Urinary bladder (tissue), 4 donors: ENCODE measurements at places on chromosomes 7 and 10. TPM values are rescaled to one million over a fixed set of nuclear protein-coding genes. Genes with fewer than 3 reads are reported as not detected.
A peak's percentile ranks its signal among the peaks of the same experiment; 100 is the strongest.

GNG11 gene
- 31.9 TPM for polyA plus RNA-seq

COL26A1 gene
- polyA plus RNA-seq = 0.06 TPM

PDCD4 gene
- 81.0 TPM for polyA plus RNA-seq

SLIT1 gene
- polyA plus RNA-seq = 0.19 TPM

FAM25A gene
- polyA plus RNA-seq = not detected

WEE2 gene
- polyA plus RNA-seq = not detected

TMEM273 gene
- 27.3 TPM for polyA plus RNA-seq

SORBS1 gene
- polyA plus RNA-seq = 697 TPM

MACC1 gene
- 0.32 TPM for polyA plus RNA-seq

NME8 gene
- polyA plus RNA-seq = not detected

CTTNBP2 gene
- 6.3 TPM for polyA plus RNA-seq

PIP4K2A gene
- 29.1 TPM for polyA plus RNA-seq

- no peak for DNase-seq
Measured at GRCh38 chr7:108097703-108098102, 32.5 kb downstream of the LAMB4 start.

GRCh38 chr10:72679838-72680241 is 12.1 kb upstream of the MCU start:
- DNase-seq = no peak

DNA sequence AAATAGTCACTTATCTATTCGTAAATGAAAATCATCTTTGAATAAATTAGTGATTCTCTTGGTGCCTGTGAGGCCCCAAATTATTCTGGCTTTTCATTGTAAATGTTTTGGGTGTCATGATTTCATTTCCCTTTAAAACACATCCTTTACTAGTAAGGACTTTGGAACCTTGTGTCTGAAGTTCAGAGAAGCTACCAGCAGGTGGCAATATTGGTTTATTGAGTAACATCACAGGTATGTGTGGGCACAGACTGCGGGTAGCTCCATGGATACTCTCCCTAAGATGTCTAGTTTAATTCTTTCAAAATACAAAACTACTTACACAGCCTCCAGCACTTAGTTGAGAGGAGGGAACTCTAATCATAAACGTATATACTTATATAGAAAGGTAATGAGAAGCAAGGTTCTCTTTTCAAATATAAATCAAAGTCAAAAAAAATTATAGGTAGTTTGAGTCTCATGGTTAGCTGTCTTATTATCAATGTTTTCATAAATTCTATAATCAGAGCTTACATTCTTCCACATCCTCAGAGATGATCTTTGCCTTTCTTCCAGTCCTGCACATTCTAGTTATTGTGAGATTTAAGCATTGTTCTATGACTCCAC is 449.6 kb downstream of the GRM8 start:
- no peak for DNase-seq

DNA sequence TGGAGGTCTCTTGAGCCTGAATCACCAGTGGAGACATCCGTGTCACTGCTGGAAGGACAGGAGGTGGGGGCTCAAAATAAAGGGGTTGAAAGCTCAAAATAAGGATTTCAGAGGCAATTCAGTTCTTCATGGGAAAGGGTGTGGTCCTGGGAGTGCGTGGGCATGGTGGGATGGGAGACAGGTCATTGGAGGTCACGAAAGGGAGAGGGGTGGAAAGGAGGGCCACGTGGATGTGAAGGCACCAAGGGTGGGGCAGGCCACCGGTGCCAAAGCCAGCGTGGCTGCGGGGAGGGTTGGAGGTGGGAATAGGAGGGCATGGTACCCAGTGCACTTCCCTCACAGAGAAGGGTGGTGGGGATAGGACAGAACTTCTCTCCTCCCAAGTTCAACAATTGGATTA is 59.7 kb downstream of the HTR5A start:
- no peak for DNase-seq

DNA sequence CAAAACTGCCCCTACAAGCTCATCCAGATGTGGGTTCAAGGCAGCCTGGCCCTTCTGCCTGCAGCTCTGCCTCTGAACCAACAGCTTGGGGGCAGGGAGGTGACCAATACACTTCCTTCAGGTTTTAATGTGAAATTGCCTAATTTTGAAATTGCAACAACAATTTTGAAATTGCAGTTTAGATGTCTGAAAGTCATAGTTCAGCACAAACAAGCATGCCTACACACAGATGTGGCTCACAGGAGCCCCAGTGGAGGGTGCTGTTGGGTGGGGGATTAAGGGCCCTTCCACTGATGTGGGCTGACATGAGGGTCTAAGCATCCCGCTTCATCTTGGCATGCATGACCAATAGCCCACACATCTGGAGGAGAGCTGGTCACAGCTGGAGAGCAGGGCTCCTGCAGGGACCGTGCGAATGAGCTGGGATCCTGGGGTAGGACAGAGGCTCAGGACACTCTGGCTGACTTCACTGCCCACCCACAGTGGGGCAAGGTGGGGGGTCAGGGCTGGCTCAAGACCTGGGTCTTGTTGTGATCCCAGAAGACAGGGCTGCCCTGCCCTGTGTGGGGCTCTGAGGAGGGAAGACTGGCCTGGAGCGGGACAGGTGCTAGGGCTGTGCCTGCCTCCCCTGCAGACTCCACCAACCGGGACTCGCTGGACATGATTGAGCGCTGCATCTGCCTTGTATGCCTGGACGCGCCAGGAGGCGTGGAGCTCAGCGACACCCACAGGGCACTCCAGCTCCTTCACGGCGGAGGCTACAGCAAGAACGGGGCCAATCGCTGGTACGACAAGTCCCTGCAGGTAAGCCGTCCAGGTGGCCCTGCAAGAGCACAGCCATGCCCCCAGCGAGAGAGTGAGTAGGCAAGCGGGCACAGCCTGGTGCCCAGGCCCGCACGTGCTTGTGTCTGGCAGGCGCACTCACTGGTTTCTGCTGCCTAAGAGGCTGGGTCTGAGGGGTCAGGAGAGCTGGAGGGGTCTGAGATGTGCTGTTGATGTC is 32.3 kb downstream of the CHAT start:
- DNase-seq = no peak

DNA sequence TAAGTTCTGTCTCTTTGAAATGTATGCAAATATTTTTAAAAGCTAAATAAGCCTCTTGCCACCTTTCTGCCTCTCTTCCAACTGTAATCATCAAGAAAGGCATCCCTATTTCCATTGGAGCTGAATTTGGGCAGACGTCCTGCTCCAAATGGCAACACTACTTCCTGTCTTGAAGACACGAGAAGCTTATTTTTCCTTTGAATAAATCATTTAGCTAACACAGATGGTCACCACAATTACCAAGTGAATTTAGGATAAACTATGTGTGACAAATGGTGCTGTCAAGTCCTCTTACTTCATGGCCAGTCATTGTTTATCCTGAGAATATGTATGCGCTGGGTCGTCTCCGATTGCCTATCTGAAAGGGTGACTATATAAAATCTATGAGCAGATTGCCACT is 268.0 kb downstream of the ANKRD7 start:
- DNase-seq = no peak

DNA sequence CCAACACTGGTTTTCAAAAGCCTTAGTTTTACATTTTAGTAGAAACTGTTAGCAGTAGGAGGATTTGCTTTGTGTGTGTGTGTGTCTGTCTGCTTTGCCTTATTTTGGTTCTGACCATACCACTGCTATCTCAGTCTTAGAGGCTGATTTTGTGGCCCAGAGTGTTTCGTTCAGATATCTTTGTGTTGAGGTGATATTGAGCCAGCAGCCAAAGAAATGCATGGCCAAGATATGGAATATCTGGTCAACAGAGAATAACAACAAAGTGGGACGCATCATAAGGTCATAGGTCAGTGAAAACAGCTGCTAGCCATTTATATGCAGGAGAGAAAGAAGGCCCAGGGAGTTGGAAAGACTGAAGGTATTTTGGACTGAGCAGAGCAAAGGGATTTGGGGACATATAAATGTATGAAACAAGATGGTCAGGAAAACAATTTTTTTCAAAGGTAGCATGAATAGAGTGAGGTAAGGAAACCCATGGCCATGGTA is 47.7 kb downstream of the KIAA1217 start:
- DNase-seq = no peak

DNA sequence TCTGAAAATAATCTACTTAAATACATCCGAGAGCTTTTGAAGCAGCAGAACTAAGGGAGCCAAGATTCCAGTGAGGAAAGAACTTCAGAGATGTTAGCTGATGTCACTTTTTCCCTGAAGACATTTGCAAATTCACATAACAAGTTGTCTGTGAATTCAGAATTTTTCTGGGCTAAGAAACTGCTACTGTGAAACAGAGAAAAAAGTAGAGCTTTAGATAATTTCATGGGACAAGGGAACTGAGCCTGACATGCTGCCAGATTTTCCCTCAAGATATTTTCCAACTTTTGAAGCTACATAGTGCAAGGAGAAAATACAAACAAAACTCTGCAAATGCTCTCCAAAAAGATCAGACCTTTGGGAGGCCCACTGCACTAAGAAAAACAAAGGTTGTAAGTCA is 484.2 kb downstream of the ANKRD7 start:
- no peak for DNase-seq

- no peak for DNase-seq
Measured at GRCh38 chr7:142188154-142188553, 69.7 kb downstream of the PRSS58 start.

- no peak for DNase-seq
Measured at GRCh38 chr7:155218276-155219153, 79.2 kb upstream of the INSIG1 start.

- DNase-seq = no peak
Measured at GRCh38 chr7:134234216-134234615, 82.5 kb downstream of the SLC35B4 start.

GRCh38 chr7:12256090-12256489 is 45.0 kb downstream of the TMEM106B start:
- no peak for DNase-seq

DNA sequence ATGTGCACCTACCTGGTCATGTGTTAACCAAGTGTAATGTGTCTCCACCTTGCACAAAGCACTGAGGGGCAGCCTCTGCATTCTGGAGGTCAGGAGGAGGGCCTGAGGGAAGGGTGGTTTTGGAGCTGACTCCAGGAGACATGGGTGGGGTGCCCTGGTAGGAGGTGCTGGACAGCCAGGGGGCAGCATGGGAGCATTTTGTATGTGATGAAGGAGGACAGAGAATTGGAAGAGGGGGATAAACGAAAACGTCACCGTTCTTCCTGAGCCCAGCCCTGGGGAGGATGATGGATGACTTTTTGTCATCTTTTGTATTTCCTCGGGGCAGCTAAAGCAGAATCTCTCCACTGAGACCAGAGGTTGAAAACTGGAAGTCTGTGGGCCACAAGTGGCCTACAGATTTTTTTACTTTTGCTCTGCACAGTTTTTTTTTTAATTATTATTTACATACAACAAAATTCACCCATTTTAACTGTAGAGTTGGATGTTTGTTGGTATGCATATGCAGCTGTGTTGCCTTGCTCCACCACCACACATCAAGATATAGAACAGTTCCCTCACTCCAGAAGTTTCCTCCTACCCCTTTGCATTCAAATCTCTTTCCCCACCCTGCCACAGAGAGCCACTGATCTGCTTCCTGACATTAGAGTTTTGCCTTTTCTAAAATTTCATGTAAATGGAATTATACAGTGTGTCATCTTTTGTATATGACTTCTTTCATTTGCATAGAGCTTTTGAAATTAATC is 242.5 kb downstream of the VTI1A start:
- no peak for DNase-seq

DNA sequence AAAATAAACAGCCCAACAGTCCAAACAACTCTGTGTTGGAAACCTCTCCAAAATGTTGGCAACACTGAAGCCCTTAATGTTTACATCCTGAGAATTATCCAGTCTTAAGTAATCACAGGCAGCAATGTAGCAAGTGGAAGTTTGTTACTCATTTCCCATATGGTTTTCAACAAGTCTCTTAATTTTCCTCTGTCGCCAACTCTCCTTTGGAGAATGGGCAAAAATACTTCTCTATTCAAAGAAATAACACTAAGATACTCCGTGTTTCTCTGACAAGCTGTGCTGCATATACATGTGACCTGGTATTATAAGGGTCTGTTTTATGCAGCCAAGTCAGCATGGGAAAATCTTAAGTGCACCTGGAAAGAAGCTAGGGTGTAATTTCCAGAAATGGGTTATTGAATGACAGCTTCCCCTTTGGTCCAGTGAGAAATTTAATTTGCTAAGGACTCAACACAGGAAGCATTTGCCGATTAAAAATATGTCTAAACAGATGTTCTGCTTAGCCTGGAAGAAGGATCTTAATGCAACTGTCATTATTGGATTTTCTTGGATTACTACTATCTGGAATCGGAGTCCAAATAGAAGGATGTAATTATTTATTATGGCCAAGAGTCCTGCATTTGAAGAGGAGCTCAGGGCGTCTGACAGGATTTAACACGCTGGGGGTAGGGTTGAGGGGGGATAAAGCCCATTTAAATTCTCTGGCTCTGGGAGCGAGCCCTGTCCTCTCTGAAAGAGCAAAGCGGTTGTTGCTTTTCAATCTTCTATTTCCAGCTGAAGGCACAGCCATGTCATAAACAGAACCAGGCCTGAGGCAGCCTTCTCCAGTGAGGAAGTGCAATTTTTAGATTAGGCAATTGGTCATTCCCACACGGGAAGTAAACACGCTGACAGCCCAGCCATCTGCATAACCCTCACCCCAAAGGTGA is 73.1 kb downstream of the TLL2 start:
- no peak for DNase-seq

- no peak for DNase-seq
Measured at GRCh38 chr7:131027287-131027773, 293.3 kb upstream of the KLF14 start.

DNA sequence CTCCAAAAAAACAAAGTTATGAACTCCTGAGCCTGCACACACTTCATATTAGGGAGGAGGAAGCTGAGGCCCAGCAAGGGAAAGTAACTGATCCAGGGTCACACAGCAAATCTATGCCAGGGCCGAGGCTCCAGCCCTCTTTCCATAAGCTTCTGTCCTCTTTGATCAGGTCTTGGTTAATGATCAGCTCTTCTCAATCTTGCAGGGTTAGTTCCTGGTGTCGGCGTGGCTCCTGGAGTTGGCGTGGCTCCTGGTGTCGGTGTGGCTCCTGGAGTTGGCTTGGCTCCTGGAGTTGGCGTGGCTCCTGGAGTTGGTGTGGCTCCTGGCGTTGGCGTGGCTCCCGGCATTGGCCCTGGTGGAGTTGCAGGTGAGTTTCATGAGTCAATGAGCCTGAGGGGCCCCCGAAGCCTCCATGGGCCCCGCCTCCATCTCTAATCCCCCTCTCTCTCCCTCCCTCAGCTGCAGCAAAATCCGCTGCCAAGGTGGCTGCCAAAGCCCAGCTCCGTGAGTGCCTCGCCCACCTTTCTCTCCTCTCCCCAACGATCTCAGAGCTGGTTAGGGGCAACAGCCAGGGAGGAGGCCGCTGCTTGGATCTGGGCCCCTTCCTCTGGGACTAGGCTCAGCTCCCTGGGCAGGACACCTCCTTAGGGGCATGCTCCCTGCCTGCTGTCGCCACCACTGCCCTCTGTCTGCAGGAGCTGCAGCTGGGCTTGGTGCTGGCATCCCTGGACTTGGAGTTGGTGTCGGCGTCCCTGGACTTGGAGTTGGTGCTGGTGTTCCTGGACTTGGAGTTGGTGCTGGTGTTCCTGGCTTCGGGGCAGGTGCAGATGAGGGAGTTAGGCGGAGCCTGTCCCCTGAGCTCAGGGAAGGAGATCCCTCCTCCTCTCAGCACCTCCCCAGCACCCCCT is 23.7 kb upstream of the LIMK1 start:
- DNase-seq = no peak

- peak; percentile 41 for DNase-seq
Measured at GRCh38 chr10:18204039-18204835, 64.0 kb downstream of the CACNB2 start.

- no peak for DNase-seq
Measured at GRCh38 chr7:55308186-55308929, 56.8 kb upstream of the LANCL2 start.
